ENCODE measurements at places on chromosomes 2 and 18.

- DNase-seq, result no peak
Observed at GRCh38 chr2:12778811-12779579, 62.3 kb downstream of the TRIB2 start.

DNA sequence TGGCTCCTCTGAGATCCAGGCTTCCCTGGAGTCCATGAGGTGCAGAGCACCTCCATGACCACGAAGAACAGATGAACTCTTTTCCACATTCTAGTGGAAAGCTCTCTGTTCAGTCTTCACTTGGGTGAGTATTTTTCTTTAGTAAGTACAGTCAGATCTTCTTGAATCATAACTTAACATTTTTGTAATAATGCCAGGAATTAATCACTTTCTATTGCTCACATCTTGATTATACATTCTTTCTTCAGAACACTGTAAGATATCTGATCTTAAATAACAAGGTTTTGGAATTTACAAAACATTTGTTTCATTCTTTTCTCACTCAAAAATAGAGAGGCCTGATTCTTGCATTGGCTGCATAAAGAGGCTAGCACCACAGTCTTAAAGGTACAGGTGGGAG, 45.4 kb upstream of the RND3 start:
- DNase-seq, result no peak

DNA sequence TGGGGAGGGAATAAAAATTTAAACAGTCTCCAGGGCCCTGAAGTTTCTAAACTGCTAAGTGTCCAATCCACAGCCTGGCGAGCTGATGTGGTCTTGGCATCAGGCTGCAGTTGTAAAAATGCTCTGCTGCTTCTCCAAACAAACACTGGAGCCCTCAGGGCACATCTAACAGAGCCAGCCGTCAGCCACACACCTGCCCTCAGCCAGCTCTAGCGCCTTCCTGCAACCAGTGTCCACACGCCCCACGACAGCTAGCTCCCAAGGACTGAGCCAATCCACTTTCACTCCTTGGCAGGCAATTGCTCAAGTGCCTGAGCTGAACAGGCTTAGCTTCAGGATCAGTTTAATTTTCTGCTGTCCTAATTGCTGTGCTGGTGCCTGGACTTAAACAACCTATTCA, 446.4 kb upstream of the RAB12 start:
- no peak for DNase-seq

- peak; percentile 32 for DNase-seq
Observed at GRCh38 chr2:177029501-177029900, 183.1 kb upstream of the HNRNPA3 start.

Measured in HCT116 (cell line).